ENCODE measurements at places on chromosomes 11 and 22.
A peak's percentile ranks its signal among the peaks of the same experiment; 100 is the strongest.

DNA sequence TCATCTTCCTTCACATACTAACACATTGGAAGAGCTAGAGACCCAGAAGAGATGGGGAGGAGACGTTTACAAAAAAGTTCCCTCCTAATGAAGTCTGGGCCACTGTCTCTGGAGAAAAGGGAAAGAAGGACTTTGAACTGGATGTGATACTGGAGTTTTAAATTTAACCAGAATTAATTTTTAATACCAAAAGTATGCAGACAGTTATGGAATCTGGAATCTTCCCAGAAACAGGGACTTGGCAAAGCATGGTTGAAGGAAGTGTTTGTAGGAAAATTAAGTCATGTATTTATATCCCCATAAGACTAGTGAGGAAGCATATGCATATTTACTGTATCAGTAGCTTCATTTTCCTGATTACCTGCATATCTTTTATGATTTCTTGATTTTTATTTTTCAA, 215.5 kb downstream of the TTC28 start:
- DNase-seq: no peak

DNA sequence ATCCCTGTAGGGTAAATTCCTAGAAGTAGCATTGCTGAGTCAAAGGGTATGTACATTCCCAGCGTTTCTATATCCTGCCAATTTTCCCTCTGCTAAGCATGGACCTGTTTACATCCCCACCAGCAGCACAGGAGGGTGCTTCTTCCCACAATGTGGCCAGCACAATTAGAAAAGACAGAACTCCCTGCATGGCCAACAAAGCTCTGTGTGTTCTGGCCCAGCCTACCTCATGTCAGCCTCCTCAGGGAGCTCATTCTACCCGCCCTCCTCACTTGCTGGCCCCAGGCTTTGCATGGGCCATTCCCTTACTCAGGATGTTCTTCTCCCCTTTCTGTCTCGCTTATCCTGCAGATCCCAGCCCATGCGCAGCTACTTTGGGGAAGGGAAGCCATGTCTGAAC, 186.1 kb downstream of the DSCAML1 start:
- no peak for DNase-seq

GRCh38 chr22:38316364-38317121, 690 bp downstream of the CSNK1E start:
- DNase-seq: peak; percentile 37

DNA sequence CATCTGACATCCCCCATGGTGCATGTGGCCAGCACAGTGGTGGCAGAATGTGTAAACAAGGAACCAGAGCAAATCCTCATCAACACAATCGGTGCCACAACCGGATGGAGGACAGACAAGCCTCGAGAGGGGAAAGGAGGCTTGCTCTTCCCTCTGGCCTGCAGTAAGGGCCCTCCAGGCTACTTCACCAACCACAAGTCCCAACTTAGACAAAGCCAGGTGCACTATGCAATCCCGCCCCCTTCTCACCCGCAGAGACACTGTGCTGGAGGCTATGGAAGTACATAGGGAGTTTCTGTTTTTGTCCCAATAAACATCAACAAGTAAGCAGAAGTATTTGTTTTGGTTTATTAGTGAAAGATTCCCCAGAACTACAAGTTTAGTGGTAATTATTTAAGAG, 54.3 kb downstream of the SPATA19 start:
- DNase-seq: no peak

DNA sequence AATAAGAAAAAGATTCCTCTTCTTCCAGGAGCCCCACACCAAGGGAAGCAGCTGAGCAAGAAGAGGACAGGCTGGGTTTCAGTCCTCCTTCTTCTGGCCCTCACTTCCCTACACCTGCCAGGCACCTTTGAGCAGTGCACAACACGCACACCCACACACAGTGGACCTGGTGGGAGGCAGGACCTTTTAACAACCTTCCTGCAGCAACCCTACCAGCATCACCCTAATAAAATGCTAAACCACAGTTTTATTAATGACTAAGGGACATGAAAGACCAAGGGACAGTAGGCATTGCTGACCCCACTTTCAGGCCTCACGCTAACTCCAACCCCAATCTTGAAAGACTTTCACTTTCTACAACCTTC, 12.2 kb downstream of the ARAP1 start:
- no peak for DNase-seq

- no peak for DNase-seq
Measured at GRCh38 chr11:17333799-17334586, 17.6 kb upstream of the NCR3LG1 start.

DNA sequence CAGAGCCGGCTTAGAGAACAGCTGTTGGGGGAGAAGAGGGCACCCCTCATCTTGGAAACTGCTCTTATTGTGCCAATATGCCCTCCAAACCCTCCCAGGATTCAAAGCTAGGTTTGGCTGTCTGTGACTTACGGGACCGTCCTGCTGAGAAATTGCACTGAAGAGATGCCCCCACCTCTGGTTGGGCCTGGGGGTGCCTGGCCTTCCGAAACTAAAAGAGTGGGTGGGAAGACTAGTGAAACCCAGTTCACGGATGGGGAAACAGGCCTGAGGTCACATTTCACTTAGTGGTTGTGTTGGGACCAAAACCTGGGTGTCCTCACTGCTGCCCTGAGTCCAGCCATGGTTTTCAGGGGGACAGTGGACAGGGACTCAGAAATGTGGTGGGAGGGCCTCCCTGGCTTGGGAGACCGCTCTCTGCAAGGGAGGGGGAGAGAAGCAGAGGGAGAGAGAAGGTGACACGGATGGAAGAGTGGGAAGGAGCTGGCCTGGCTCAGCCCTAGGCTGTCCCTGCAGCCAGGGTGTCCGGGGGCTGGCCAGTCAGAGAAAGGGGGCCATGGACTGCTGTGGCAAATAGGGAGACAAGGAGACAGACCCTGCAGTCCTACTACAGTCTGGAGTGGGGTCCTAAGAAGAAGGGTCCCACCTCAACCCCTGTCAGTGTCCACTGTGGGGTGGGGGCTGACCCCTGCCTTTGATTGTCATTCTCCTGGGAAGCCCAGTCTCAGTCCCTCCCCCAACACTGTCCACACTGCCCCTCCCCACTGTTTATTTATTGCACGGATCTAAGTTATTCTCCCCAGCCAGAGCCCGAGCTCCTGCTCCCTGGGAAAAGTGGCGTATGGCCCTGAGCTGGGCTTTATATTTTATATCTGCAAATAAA, 13.6 kb downstream of the MAFF start:
- no peak for DNase-seq

- no peak for DNase-seq
Measured at GRCh38 chr22:24170188-24170587, 11.1 kb upstream of the SUSD2 start.

DNA sequence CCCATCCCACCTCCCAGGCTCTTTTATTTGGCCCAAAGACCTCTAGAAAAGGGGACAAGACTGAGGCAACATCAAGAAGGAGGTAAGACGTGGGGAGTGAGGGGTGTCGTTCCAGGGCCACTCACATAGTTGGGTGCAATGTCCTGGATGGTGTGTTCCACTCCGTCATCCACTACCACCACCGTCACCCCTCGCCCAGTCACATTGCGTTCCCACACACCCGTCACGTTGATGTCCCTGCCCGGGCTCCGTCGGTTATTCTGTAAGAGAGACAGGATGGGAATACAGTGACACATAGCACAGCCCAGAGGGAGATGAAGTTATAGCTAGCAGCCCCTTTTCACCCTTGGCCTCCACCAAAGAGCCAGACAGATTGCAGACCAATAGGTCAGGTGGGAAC, 3.8 kb downstream of the PCSK7 start:
- no peak for DNase-seq

DNA sequence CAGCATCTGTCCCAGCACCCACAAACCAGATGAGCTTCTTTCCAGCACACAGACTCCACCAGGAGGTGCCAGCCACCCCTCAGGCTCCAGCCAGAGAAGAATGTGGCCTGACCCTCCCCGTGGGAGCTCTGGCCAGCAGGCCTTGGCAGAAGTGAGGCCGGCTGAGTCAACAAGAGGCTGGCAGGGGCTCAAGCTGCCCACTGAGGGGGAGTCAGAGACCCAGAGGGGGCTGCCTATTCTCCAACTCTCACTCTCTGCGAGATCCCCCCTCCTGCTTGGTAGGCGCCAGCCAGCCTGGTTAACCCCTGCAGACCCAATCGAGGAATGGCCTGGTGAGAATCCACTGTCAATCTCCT, 10.6 kb upstream of the CDC42EP1 start:
- no peak for DNase-seq

DNA sequence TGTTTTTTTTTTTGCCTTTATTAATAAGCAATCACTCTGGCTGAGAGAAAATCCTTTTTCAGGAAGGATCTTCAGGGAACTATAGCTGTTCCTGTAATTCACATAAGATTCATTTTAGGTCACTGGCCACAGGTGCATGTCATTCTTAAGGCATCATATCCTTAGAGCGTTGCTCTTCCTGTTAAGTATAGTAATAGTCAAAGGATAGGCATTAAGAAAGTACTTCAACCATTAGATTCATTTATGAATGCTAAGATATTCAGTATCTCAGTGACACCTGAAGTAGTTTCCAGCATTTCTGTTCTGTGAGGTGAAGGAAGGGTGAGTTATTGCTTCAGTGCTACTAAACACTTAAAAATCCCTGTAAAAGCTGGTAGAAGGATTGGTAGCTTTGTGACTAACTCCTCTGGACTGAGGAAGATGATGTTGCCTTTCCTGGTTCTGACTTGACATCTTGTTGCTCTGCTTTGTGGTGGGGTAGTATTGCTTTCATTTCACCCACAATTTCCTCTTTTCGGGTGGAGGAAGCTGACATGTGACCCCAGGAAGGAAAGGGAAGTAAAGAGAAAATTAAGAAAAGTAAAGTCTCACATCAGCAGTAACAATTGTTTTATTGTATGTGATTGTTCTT, 34.7 kb downstream of the RNF169 start:
- DNase-seq: no peak

GRCh38 chr11:123103326-123103980, 41.5 kb upstream of the HSPA8 start:
- no peak for DNase-seq

DNA sequence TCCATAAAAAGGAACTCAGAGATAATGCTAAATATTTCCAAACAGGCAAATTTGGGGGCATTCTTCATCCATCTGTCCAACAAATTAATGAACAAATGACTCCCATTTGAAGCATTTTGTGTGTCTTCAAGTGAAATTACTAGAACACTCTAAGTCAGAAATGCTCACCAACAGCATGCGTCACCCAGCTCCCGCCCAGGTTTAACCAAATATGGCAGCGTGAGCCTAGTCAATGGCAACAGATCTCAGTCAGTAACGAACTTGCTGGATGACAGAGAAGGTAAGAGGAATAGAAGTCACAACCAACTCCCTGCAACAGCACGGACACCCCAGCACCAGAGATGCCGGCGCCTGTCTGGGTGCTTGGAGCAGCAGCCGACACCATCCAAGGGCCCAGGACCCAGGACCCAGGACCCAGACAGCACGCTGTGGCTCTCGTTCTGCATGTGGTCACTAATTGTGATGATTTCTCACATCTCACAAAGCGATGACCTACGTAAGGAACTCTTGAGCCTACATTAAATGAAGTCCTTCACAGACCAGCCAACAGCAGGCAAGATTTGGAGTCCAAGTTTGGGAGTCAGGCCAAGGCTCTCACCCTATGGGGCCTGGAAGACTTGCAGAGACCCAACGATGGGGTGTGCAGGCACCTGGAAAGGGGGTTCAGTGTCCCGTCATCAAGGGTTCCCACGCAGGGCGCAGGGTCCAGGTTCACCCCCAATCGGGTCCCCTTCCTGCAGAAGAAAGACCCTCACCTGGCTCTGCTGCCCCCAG, 556.9 kb downstream of the BRD1 start:
- DNase-seq: no peak
